ENCODE measurements at places on chromosomes 2 and 18.

- no peak for DNase-seq
Measured at GRCh38 chr2:99507937-99508818, 18.4 kb upstream of the REV1 start.

- no peak for DNase-seq
Measured at GRCh38 chr18:75269124-75269680, 58.6 kb downstream of the TSHZ1 start.

DNA sequence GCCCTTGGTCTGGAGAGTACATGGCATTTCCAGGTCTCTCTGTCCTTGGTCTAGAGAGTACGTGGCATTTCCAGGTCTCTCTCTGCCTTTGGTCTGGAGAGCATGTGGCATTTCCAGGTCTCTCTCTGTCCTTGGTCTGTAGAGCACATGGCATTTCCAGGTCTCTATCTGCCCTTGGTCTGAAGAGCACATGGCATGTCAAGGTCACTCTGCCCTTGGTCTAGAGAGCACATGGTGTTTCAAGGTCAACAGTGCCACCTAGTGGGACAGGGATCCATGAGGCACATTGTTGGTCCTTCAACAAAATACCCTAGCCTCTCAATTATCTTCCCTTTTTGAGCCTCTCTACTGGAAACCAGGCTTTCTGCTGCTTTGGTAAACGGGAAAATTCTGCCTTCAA, 250.2 kb downstream of the OTX1 start:
- no peak for DNase-seq

- DNase-seq = no peak
Measured at GRCh38 chr2:66171530-66171929, 263.4 kb upstream of the MEIS1 start.

DNA sequence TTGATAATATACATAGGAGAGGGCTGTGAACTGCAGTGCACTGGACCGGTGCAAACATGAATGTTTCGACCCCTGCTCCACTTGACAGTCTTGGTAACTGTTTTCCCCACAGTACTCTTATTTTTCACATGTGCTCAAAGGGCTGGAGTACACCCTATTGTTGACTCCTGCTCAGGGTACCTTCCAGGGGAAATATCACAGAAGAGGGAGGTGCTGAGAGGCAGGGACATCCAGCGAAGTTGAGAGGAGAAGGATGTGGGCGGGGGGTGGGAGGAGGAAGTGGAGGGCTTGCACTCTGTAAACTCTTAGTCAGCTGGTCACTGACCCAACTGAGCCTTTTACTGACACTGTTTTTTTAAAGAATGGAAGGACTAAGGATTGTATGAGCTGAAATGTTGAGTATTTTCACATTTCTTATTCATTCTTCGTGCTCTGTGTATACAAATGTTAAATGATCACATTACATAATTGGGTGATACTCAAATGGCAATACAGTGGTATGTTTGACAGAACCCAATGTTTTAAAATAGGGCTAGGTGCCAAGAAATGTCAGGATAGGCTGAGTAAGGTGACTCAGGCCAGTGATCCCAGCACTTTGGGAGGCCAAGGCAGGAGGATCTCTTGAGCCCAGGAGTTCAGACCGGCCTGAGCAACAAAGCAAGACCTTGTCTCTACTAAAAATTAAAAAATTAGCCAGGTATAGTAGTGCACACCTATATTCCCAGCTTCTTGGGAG, 10.0 kb downstream of the INPP4A start:
- no peak for DNase-seq

DNA sequence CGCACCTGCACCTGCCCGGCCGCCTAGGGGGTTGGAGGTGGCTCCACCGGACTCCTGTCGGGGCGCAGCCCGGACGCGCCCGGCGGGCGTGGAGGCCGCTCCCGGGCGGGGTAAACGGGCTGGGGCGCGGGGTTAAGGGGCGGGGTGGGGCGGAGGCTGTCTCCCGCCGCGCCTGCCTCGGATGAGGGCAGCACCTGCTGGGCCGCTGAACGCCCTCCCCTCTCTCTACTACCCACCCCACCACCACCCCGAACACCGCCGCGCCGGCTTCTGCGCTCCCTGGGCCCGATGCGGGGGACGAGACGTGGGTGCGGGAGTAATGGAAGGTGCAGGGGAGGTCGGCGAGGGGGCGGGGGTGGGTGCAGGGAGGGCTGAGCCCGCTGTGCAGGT, 224.8 kb upstream of the ID2 start:
- no peak for DNase-seq

- no peak for DNase-seq
Measured at GRCh38 chr2:130963196-130963848, 126.6 kb downstream of the ARHGEF4 start.

DNA sequence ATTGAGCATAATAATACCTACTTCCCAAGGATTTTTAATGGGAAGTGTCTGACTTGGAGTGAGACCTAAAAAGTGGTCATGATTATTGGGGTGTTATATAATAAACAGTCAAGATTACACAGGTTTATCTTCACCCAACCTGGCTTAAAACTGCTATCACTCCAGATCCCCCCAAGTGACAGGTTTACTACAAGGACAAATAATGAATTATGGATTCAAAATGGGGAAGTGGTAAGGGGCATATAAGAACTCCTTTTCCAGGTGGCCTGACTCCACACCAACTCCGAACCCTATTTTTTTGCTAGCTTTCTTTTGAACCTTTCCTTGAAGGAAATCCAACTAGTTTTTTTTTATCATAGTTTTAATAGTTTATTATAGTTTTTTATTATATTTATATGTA, 663.0 kb upstream of the FANCL start:
- no peak for DNase-seq

DNA sequence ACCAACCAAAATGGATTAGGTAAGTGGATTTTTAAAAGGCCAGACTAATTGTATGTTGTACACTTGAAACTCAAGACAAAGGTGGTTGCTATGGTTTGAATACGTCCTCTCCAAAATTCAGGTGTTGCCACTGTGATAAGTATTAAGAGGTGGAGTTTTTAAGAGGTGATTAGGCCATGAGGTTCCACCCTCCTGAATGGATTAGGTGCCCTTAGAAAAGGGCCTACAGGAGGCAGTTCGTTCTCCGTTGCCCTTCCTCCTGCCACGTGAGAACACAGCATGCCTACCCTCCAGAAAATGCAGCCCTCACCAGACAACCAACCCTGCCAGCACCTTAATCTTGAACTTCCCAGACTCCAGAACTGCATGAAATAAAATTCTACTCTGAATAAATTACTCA, 51.2 kb downstream of the CHMP3 start:
- DNase-seq = no peak

GRCh38 chr2:18598848-18599484, 9.6 kb upstream of the NT5C1B start:
- no peak for DNase-seq

GRCh38 chr2:94978917-94979316, 46.6 kb upstream of the MAL start:
- DNase-seq = no peak

GRCh38 chr2:1693723-1694122, 50.6 kb downstream of the PXDN start:
- no peak for DNase-seq

- DNase-seq = no peak
Measured at GRCh38 chr2:214566457-214566856, 155.6 kb downstream of the VWC2L start.

DNA sequence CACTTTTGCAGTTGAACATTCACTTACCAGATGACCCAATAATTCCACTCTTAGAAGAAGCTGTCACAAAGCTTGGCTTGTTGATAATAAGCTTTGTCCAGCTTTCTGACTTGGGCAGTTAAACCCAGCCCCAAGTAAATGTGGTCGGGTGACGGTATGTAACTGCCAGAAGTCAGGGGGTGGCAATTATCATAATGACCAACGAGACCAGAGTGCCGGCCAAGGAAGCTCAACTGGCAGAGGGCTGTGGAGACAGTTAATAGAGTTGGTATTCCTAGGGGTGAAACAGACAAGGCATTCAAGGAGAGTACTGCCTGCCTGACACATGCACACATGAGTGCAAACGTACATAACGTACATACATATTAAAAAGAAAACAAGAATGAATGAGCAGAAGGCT, 116.7 kb downstream of the EIPR1 start:
- DNase-seq = no peak

DNA sequence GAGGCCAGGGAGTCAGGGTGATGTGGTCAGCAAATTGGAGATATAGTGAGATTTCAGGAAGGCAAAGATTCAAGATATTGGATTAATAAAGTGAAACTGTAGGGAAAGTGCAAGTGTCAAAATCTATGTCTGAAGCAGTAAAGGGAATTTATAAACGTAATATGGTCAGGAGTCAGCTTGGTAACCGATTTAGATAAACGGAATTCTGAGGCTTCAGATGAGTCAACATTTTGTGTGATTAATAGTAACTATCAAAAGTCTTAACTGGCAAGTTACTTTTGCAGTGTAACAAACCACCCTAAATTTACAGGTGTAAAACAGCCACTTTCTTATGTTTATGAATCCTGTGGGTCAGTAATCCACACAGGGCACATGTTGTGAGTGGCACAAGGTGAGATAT, 10.9 kb downstream of the MTX2 start:
- no peak for DNase-seq

Data from fibroblast of skin of left quadriceps (primary cell).